Substantia nigra (tissue), 51 donors: ENCODE measurements at places on chromosomes 11 and 22.

GRCh38 chr11:12150831-12151382, 40.5 kb downstream of the MICAL2 start:
- no peak for DNase-seq

- DNase-seq: no peak
Observed at GRCh38 chr11:106271686-106272085, 194.2 kb downstream of the AASDHPPT start.

GRCh38 chr11:47387944-47388696, 9.8 kb upstream of the SPI1 start:
- DNase-seq: no peak

GRCh38 chr11:77823775-77824174, 2.8 kb downstream of the AAMDC start:
- no peak for DNase-seq

DNA sequence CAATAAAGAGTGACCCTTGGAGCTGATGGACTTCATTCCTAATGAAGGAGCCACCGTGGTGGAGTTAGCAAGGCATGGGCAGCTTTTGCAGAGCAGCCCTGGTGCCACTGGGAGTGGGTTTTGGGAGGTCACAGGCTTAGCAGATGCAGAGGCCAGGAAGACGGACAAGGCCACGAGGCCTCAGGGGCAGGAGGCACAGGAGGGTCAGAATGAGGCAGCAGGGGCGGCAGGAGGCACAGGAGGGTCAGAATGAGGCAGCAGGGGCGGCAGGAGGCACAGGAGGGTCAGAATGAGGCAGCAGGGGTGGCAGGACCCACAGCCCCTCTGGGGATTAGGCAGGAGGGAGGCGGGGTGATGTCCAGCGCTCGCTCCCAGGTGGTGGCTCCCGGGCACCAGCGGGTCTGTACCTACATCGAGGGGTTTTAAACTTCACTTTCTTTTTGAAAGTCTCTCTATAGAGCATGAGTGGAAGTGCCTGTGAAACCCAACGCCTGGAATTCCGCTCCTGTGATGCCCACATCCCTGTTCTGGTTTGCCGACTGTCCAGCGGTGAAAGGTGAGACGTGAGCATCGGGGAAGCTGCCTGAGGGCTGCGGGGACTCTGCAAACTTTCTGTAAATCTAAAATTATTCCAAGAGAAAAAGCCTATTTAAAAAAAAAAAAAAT, 521.6 kb downstream of the BRD1 start:
- DNase-seq: no peak

DNA sequence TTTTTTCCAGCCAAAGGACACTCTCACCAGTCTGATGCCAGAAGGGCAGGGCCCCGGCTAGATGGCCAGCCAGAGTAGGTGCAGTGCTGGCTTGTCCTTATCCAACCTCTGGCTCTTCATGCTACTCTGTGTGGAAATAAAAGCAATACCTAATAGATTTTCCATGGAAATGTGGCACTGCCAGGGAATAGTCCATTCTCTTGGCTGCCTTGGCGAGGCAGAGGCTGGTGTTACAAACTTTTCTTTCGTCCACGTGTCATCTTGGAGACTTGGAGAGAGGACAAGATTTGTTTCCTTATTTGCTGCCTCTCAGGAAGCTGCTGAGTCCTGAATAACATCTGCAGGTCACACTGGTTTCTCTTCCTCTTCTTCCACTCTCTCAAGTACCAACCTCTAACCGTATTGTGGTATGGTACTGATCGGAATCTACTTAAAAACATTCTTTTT, 17.2 kb upstream of the C1QTNF4 start:
- DNase-seq: no peak

DNA sequence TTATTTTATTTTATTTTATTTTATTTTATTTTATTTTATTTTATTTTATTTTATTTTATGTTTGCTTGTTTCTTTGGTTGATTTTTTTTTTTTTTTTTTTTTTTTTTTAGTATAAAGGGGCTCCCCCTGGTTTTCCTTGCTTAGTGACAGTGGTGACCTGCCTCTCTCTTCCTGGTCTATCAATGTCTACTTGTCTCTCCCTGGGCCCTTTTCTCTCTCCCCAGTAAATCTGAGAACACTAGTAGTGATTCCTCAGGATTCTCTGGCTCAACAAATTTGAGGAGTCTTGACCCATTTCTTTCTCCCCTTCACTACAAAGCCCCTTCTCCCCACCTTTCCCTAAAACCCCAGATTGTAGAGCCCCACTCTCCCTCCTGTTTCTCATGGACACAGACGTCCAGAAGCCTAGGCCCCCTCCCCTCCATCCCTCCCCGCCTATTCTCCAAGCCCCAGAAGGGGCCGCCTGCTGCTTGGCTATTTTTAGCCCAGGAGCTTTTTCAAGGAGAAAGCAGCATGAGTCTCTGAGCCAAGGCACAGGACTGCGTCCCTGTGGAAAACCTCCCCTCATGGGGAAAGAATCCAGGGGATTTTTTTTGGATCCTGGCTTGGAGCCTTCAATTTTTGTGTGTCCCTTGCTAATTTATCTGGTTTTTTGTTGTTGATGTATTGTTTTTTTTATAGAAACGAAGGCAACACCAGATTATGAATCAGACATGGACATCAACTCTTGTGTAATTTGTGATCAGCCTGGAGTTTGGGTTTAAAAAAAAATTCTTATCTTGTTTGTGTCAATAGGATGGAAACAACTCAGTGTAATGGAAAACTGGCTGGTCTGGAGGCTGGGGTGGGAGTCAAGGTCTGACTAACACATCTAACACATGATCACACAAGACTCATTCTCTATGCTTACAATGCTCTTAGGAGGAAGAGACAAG, 17.5 kb upstream of the ACCSL start:
- no peak for DNase-seq

- DNase-seq: no peak
Observed at GRCh38 chr11:20154381-20154780, 5.9 kb downstream of the DBX1 start.
